ENCODE measurements at places on chromosomes 11 and 22.
A peak's percentile ranks its signal among the peaks of the same experiment; 100 is the strongest.

- no peak for DNase-seq
Observed at GRCh38 chr11:86117712-86118063, 48.8 kb upstream of the PICALM start.

GRCh38 chr22:18031695-18032454 lies 7.5 kb upstream of the MICAL3 start:
- DNase-seq = peak; percentile 82

DNA sequence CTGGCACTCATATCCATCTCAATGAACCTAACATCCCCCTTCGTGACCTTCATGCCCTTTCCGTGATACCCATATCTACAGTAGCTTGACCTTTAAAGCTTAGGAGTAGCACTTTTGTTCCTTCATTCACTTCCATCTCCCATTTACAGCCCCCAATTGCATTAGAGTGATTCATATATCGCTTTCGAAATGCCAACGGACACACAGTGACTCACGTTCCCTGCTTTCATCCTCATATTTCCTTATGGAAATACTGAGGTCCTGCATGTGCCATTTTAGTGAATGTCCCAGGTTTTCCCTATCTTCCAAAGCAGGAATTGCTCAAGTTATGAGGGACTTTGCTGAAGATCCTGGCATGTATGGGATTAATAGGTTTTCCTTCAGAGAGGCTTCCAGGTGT lies 44.3 kb upstream of the CEP126 start:
- no peak for DNase-seq

- DNase-seq = no peak
Observed at GRCh38 chr22:38919631-38920190, 37.7 kb upstream of the APOBEC3A start.

DNA sequence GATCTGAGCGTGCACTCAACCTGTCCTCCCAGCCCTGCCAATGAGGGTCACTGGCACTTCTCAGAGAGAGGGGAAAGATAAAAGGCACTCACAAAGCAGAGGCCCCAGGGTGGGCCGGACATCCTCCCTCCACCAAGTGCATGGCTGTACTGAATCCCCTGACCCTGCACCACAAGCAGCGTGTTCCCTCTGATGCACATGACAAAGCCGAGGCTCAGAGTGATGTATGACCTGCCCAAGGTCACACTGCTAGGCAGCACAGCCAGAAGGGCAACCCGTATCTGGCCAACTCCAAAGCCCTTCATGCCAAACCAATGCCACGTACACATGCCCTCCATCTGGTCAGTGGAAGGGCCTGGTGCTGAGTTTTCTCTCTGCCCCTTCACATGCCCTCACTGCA lies 22.1 kb downstream of the SPATA19 start:
- DNase-seq = no peak

- DNase-seq = no peak
Observed at GRCh38 chr11:75518771-75519653, 6.7 kb downstream of the GDPD5 start.

- DNase-seq = no peak
Observed at GRCh38 chr11:8963569-8964323, 496 bp downstream of the TMEM9B start.

DNA sequence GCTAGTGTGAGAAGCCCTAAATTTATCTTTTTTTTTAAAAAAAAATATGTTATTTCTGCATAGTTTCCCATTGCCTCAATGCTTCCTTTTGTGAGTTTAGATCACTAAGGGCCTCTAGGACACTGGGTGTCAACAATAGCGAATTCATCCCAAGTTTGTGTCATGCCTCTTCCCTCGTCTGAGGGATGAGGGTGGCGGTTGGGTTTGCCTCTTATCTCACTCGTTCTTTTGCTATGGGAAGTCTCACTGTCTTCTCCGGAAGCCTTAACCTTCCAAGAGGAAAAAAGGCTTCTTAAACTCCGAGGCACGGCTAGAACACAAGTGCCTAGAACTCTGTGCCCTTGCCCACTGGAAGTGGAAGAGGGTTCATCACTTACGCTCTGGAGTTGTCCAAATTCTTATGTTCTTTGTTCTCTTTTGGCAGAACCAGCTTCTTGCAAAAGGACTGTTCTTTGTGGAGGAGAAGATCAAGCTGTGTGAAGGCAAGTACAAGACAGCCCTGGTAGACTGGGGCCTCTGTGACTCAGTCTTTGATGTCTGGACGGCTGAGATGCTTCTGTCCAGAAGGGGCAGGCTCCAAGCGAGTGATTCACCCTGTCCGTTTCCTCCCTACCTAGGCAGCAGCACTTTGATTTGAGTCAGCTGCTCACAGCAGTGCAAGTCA lies 78.5 kb downstream of the TRAF6 start:
- DNase-seq = no peak

GRCh38 chr11:8832571-8833260 lies 78.3 kb upstream of the AKIP1 start:
- peak; percentile 24 for DNase-seq

DNA sequence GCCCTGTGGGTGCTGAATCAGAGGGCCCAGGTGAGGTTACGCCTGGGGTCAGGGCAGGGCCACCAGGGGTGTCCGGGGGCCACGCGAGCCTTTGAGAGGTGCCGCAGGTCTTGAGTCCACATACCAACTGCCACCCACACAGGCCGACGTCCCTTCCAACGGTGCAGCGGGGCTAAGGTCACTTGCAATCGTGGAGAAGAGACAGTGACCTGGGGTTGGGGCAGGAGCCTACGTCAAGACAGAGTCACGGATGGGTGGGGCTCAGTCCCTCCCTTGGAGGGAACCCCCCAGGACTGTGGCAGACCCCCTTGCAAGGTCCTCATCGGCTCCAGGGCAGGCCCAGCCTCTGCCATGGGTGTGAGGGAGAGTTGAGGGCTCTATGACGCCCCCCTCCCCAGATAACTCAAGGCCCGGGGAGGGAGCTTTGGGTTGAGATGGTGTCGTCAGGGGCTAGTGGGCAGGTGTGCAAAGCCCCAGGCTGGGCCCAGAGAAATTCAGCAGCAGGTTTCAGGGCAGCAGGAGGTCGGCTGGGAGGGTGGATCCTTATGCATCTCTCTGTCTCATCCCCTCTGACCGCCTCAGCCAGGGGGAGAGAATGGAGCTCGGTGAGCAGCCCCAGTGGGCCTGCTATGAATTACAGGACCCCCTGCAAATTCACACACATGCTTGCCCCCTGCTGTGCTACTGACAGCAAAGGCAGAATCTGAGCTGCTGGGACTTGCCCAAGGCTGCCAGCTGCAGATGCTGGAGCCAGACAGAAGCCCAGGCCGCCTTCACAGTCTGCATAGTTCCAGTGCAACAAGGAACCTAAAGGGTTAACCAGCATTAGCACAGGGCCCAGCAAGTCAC lies 60.0 kb downstream of the MYEOV start:
- peak; percentile 91 for DNase-seq

DNA sequence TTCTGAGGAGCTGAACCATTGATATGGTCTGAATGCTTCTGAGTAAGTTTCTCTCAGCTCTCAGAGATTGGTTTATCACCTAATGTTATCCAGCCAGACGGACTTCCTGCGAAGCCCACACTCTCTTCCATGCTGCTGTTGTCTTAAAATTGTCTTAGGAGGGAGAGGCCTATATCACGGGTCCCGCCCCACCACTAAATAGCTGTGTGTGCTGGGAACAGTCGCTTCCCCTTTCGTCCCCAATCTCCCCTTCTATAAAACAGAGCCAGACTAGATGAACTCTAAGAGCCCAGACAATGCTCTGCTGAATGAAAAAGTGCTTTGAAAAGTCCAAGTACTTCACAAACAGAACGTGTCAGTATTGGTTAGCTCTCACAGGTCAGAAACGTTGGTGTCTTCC lies 81.4 kb upstream of the AKIP1 start:
- no peak for DNase-seq

All from A673 (cell line).